Posterior cingulate gyrus (tissue), 11 donors: ENCODE measurements at places on chromosomes 1 and 21.

GRCh38 chr1:10513199-10513598 is 38.4 kb downstream of the PEX14 start:
- DNase-seq = no peak

DNA sequence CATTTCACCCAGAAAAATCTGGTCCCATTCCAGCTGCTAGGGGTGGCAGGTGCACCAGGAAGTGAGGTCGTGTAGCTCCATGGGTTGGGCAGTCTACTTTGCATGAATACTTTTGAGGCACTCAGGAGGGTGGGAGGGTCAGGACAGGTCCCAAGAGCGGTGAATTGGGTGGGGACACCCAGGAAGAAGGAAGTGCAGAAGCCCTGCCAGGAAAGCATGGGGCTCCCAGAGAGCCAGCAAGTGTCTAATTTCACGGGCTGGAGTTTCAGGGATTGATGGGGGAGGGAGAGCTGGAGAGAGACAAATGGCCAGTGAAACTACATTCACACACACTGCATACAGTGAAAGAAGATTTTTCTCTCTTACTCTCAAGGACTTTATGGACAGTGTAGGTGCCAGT is 137.8 kb downstream of the GALNT2 start:
- no peak for DNase-seq

DNA sequence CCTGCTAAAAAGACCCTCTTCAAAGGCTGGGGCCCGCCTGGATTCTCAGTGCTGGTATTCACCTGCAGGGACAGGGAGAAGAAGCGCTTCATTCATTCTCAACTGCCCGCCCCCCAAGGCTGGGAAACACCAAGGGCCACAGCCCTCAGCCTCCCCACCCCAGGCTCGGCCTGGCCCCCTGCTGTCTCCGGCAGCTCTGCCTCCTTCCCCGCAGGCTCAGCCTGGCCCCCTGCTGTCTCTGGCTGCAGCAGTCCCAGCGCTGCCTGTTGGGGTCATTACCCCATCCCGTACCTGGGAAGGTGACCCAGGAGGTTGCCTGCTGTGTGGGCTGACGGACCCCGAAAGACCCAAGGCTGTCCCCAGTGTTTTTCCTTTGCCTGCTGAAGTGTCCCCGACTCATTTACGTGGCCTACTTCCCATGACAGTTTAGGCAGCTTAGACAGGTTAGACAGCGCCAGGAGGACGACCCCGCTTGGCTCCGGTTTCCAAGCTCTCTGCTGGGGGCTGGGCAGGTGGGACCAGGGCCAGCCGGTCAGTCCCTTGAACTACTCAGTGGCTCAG is 22.9 kb upstream of the CLSTN1 start:
- no peak for DNase-seq

DNA sequence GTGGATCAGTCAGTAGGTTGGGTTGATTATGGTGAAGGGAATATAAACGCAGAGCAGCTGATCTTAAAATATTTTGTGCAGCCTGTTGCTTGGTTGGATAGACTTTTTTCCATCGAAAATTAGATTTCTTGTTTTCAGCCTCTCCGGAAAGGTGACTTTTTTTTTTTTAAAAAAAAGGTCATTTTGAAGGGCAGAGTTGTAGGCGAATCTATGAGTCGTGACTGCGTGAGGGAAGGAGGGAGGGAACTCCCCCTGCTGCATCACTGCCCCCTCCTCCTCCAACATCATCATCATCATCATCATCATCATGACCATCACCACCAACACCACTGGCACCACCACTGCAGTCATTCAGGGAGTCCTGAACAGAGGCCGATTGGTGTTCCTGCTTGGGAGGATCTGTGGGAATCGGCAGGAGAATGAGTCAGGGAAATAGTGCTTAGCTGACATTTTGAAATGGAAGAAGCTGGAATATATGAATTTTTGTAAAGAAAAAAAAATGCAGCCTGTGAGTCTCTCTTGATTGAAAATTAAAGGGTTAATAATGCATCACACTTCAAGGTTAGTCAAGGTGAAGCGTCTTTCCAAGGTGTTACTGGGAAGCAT is 1.2 kb downstream of the ATP1B1 start:
- DNase-seq = peak; percentile 73

GRCh38 chr1:200182701-200183100 is 155.2 kb downstream of the NR5A2 start:
- DNase-seq = no peak

- DNase-seq = no peak
Observed at GRCh38 chr1:156602557-156602993, 1.3 kb upstream of the GPATCH4 start.

DNA sequence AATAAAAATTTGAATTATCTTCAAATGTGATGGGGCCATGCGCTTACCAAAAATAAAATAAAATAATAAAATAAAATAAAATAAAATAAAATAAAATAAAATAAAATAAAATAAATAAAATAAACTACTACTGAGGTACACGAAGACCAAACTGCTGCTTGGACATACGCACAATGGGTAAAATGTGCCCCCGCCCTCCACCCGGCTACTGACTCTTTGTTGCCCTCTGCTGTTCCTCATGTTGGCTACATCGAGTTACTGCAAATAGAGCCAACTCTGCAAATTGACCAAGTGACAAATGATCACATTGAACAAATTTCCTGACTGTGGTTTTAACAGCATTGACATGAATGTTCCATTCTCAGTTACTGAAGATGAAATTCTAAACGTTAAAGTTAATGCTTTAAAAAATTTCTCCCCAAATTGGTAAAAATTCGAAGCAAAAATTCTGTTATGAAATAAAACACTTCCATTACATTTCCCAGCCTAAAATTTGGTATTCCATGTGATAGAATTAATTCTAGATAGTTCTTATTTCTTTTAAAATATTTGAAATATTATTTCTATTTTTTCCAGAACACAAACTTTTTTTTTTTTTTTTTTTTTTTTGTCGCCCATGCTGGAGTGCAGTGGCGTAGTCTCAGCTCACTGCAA is 18.8 kb upstream of the MAP1LC3C start:
- DNase-seq = peak; percentile 63

- no peak for DNase-seq
Observed at GRCh38 chr21:34640858-34641257, 25.9 kb upstream of the RCAN1 start.

DNA sequence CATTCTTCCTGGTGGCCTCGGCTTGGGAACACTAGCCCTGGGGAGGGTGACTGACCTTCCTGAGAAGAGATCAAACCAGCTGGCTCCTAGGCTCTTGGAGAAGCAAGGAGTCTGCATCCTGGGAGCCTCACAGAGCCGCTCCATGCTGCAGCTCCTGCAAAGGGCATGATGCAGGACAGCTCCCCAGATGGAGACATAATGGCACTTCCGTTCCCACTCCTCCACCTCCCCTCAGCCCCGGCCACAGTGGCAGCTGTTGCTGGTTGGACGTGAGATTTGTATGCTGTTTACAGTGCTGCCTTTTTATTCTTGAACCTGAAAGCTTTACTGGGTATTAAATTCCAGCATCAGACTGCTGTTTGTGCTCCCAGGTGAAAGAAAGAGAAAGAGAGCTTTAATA is 83.7 kb upstream of the CTTNBP2NL start:
- no peak for DNase-seq

DNA sequence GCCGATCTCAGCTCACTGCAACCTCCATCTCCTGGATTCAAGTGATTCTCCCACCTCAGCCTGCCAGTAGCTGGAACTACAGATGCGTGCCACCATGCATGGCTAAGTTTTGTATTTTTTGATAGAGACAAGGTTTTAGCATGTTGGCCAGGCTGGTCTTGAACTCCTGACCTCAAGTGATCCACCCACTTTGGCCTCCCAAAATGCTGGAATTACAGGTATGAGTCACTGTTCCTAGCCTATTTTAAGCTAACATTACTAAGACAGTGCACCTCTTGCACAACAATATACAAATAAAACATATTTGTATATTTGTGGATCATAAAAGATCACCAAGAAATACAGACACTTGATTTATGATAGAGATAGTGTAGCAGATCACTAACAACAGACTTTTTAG is 139.1 kb downstream of the DUSP10 start:
- no peak for DNase-seq

DNA sequence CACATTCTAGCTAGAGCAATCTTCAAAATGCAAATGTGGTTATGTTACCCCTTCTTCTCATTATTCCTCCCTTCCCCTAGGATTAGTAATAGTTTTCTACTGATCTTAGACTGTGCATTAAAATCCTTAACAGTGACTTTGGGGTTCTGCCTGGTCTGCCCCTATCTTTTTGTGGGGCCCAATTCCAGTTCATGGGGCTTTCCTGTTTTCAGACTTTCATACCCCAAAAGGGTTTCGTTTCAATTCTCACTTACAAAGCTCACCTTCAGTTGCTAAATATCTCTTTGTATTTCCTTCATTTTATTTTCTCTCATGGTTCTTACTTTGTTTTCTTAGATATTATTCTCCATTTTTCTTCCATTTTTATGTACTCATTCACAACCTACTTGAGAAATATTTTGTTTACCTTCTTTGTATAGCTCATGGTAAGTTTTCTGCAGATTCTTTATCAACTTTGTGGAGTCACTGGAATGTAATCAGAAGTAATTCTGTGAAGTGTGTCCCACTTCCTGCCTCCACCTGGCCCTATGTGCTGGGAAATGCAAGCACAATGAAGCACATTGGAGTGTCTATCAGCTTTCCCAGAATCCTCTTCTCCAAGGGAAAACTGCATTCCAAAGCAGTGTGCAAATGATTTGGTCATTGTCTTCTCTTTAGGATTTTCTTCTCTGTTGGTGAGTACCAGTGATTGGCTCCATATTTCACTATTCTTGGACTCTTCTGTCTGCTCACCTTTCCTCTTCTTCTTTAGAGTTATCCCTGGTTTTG is 350.2 kb downstream of the ZNF326 start:
- no peak for DNase-seq

GRCh38 chr1:8120693-8121260 is 94.7 kb upstream of the ERRFI1 start:
- no peak for DNase-seq

DNA sequence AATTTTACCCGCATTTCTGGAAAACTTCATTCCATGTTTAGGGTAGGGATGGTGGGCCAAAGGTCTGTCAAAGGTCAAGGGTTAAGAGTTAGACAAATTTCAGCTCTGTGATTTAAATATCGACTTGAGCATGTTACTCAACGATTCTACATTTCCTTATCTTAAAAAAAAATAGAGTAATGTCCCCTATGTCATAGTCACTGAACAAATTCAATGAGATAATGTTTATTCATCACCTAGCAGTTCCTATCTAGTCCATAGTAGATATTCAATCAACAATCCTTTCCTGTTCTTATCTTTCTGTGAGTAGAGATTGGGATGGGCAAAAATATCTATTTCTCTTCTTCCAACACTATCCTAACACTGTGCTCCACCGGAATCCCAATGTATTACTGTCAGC is 1.1 kb upstream of the DYNLT5 start:
- no peak for DNase-seq

- no peak for DNase-seq
Observed at GRCh38 chr1:193031431-193031830, 27.7 kb downstream of the UCHL5 start.
